Activated CD4-positive, alpha-beta T cell treated with anti-CD3 and anti-CD28 coated beads, Interleukin-2, amount 50 U/mL, for 1 hour (primary cell): ENCODE measurements at places on chromosomes 1 and 21.

- DNase-seq: no peak
Observed at GRCh38 chr1:206041640-206042039, 11.3 kb upstream of the RHEX start.

DNA sequence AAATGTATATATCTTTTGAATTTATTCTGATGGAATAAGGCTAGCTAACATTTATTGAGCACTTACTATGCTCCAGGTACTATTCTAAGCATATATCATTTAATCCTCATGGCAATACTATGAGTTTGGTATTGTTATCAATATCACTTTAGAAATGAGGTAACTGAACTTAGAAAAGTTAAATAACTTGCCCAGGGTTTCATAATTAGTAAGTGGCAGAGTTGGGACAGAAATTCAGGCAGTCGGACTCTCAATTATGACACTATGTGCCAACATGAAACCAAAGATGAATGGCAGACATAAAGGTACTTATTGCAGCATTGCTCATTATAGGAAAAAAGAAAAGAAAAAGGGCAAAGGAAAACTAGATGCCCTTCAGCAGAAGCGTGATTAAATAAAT is 48.2 kb downstream of the RAB3GAP2 start:
- no peak for DNase-seq

GRCh38 chr1:53616927-53617326 is 122.0 kb downstream of the GLIS1 start:
- no peak for DNase-seq

DNA sequence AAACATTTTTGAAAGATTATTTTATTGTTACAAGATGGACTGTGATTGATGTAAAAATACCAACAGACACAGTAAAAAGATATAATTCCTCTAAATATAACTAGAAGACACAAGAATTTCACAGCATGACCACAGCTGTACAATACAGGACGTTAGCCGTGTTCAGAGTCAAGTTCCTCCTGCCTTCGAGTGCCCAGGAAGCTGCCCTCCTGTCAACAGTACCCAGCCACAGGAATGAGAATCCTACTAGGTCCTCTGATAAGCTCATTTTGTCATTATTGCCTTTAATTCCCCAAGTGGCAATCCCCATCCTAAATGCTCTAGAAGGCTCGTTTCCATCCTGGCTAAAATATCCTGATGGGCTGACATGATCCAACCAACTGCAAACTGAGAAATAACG is 16.4 kb upstream of the CAPN2 start:
- DNase-seq: no peak

GRCh38 chr1:27322569-27323240 is 742 bp downstream of the TMEM222 start:
- DNase-seq: no peak

DNA sequence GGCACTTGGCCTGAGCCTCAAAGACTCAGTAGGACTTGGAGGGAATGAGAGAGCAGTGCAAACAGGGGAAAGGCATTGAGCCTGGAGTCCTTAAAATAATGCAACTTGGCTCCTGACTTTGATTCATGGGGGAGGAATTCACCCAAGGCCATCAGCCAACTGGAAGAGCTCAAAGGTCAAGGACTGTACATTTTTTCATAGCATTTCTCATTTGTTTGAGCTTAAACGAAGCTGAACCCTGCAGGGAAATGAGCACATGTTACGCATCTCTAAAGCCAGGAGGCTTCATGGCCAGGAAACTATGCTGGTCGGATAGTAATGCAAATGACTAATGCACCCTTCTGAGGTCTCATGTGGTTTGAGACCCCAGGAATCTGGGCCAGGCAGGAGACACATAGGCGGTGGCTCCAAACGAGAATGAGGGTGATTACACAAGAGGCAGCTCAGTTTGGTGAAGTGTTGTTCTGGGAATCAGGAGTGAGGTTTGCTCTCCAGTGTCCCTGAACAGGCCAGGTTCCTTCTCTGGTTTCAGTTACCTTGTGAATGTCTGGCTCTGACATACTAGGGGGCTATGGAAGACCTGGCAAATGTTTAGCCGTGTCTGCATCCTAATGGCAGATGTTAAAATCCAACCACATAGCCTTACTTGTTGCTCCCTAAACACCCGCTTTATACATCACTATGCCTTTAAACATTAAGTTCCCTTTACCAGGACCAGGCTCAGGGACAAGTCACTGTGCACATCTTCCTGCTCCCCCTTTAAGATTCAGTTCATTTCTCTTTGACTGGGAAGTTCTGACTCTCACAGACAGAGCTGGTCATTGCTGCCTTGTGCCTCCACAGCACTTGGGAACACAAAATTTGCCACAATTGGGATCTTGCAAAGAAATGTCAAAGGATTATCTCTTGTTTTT is 503.9 kb upstream of the USP24 start:
- no peak for DNase-seq

DNA sequence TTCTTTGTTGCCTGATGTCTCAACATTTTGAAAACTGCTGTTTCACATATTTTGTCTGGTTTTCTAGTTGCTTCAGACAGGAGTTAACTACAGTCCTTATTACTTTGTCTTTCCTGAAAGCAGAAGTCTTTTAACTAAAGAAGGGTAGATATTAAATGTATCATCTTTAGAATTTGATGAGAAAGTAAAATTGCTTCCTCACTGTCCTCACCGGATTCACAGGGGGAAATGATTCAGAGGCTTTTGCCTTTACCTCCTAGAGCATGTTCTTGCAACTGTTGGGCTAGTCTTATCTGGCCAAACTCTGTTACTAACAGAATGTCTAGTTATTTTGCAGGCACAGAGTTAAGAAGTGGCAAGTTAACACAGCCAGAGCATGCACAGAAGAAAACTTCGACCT is 107.2 kb upstream of the VAV3 start:
- DNase-seq: no peak

GRCh38 chr1:96362623-96363022 is 359.0 kb upstream of the PTBP2 start:
- no peak for DNase-seq

DNA sequence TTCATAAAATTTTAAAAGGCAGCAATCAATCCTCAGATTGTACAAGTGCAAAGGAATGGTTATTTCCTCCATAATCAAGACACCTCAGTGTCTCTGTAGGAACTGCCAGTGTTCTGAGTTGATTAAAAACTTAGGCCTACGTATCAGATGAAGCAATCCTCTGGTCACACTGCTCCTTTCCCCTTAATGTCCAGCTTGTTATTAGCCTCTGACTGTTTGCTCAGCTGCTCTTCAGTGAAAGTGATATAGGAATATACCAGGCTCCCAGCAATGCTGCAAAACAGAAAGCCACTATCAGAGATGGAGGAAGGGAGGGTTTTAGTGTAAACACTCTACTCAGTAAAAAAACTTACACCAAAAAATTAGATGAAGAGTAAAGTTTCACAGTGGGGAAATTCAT is 49.8 kb downstream of the SLC35D1 start:
- DNase-seq: no peak

GRCh38 chr1:221714227-221715152 is 27.4 kb downstream of the DUSP10 start:
- no peak for DNase-seq

DNA sequence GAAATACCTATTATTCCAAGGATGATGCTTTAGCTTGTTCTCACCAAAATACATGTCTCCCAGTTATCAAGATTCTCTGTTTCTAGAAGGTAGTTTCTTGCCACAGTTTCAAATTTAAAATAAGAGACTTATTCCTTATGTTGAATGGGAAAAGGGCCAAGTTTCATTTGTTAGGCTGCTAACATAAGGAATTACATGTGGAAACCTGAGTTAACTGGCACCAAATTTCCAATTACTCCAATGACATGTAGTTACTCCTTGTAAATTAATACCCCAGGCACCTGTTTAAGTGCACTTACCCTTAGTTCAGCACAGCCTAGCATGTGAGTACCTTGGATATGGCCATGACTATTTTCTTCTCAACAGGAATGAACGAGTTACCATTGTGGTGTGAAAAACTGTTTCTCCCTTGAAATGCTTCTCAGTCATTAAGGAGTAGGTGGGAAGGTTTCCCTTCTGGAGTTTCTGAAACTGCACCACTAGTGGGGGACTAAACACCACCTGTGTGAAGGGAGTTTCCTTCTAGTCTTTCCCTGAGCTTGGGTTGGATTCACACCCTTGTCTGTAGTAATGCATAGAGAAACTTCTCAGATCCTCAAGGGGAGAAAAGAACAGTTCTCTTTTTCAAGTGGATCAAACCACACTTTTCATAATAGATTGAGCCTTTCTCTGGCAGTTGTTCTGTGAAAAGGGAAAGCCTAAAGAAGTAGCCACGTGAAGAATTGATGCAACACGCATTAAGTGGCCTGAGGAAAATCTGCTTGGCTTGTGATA is 32.3 kb upstream of the LRRC8C start:
- DNase-seq: no peak

GRCh38 chr1:6130036-6130435 is 50.1 kb downstream of the CHD5 start:
- DNase-seq: no peak

- DNase-seq: no peak
Observed at GRCh38 chr1:201653883-201654282, 115.0 kb downstream of the NAV1 start.

DNA sequence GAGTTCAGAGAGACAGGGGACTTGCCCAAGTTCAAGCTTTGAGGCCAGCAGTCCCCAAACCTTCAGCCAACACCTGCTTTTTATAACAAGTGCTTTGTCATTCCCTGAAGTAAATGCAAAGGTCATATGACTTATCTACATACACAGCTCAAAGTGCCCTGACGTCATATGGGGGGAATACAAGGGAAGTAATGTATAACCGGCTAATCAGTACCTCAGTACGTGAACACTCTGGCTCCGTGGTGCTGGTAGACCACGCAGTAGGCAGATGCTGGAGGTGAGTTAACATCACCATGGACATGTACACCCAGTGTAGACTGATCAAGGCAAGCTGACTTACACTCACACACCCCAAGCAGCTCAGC is 60.0 kb downstream of the BACE2 start:
- DNase-seq: no peak

- DNase-seq: no peak
Observed at GRCh38 chr1:113095790-113096455, 22.9 kb downstream of the LRIG2 start.

DNA sequence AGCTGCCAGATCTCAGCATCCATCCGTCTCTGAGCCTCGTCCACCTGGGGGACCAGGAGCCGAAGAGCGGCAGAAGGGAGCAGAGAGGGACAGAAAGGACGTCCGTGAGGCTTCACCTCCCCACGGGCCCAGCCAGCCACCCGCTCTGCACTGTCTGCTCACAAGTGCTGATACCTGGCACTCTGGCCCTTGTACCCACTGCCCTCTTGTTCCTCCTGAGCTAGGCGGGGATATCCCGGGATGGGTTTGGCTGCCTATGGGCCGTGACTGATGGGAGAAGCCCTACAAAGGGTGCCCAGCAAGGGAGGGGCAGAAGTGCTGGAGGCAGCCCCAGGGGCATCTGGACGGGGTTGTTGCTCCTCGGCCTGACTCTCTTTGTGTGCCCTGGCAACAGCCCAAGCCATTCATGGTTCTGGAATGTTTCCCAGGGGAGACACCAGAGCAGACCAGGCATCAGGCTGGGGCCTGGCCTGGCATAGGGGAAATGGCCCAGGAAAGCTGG is 57.6 kb downstream of the LDLRAD2 start:
- DNase-seq: no peak

- DNase-seq: no peak
Observed at GRCh38 chr1:89047734-89048133, 17.3 kb downstream of the GBP1 start.

DNA sequence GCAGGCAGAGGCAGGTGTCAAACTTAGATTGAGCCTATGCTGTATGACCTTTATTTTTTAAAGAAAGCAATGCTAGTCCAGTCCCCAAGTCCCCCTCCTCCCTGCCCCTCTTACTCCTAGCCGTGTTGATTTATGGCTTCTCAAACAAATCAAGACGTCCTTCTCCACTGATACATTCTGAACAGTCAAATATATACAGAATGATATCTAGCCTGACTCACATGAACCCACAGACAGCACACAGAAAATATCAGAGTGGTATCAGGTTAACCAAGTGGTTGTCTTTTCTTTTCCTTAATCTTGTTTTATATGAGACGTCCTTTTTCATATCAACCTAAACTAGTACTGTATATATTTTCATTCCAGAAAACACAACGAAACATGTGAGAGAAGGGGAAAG is 13.4 kb downstream of the DAB1 start:
- DNase-seq: no peak

GRCh38 chr1:3101124-3101939 is 32.3 kb downstream of the PRDM16 start:
- no peak for DNase-seq

DNA sequence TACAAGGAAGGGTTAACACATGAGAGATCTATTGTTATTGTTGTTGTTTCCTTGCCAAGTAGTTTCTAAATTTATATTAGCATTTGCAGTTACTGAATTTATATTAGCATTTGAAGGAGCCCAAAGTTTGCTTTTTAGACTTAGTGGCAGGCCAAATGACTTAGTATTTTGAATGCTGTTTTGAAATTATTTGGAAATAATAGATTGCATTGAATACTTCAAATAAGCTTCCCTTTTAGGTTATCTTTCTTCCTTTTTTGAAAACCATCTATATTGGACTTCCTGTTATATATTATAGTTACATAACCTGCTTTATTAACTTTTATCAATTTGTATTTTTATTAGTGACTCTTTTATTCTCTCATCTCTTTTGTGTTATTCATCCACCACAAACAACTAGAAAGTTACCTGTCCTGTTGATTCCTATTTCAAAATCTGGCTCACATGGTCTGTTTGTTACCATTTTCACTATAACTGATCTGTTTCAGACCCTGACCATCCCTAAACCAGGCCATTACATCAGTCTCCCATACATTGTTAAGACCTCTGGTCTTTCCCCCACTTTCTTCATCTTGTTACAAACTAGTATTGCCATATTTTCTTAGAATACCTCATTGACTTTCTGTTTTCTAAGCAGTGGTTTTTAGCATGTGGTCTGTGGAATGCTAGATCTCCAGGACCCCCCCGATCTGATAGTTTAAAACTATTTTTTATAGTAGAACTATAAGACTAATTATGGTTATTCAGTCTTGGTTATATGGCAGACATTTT is 185.2 kb downstream of the RASAL2 start:
- DNase-seq: no peak

DNA sequence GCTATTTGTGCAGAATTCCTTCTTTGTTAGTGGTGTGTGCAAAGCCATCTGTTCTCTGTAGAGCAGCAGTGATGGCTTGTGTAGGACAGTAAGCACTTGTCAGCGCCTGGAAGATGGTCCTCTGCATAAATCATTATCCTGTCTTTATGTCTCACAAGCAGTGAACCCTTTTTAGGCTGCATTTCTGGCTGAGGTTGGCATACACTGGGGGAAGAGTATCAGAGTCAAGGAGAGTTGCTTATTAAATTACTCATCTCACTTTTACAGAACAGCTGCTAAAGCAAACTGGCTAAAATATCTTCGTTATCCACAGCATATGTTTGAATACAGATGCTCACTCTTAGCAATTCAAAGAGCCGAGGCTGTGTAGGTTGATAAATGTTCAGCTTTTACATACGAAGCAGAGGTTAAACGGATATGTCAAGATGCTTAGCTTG is 54.6 kb upstream of the NCAM2 start:
- no peak for DNase-seq

DNA sequence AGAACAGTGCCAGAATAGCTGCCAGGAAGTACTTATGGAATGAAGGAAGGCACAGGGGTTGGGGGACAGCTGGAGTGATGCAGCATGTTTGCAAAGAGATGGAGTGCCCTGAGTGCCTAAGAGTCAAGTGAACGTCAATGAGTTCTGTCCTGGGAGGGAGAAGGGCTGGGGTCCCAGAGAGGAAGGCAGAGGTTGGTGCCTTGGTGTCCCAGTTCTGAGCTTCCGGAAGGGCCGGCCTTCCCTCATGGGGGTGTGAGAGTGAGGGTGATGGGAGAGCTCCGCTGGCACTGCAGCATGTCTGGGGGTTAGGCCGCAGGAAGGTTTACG is 17.6 kb downstream of the NES start:
- DNase-seq: no peak

GRCh38 chr1:56434740-56435139 is 144.6 kb downstream of the PLPP3 start:
- no peak for DNase-seq
